ENCODE measurements at places on chromosomes 7 and 10. TPM values are rescaled to one million over a fixed set of nuclear protein-coding genes. Genes with fewer than 3 reads are reported as not detected.

GRCh38 chr10:132507956-132508490 lies 29.6 kb upstream of the INPP5A start:
- DNase-seq = no peak

PNLIPRP1 gene
- not detected for polyA plus RNA-seq

DNA sequence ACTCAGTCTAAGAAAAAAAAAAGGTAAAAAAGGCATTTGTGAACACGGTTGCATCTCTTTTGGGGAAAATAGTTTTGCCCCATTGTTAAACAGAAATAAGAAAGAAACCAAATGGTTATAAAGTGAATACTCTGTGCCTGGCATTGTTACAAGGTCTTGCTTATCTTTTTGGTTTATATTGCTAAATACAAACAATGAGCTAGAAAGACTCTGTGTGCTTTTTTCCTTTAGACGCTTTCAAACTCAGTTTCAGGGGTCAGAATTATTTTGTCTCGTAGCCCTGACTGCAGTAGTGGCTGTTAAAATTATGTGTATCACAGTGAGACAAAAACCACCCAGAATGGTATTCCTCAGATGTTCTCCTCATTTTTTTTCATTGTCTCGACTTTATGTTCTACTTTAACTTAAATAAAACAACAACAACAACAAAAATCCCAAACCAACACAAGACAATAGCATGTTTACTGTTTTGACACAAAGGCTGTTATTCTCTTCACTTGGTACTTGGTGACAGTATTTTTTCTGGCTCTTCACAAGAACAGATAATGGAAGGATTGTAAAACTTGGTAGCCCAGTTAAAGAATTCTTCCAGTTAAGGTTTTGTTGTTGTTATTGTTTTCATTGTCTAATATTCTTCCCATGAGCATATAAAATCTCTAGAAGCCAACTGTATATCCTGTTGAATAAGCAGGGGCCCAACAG lies 190.1 kb downstream of the PLXDC2 start:
- no peak for DNase-seq

IKZF5 gene
- 24.6 TPM for polyA plus RNA-seq

DNA sequence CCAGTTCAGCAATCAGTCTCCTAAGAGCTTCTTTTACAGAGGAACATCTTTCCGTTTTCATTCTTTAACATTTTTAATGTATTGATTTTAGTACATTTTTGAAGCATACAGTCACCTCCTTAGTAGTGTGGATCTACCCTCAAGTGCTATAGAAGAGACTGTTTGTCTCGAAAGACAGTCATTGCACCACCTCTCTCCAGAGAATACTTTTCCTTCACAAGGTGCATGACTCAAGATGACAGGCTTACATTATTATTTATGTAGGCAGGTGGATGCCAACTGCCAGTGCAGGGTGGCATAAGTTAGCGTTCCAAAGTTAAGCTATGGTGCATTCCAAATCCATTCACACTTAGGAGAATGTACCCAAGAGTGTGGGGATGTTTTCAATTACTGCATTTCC lies 71.8 kb downstream of the ZEB1 start:
- no peak for DNase-seq

STEAP1B gene
- polyA plus RNA-seq = not detected

GRCh38 chr10:58797356-58797755 lies 284.7 kb downstream of the BICC1 start:
- DNase-seq = no peak

GRCh38 chr7:73570521-73570920 lies 7.9 kb downstream of the TBL2 start:
- DNase-seq = no peak

- DNase-seq = no peak
Measured at GRCh38 chr7:55463686-55464262, 98.6 kb downstream of the LANCL2 start.

DNA sequence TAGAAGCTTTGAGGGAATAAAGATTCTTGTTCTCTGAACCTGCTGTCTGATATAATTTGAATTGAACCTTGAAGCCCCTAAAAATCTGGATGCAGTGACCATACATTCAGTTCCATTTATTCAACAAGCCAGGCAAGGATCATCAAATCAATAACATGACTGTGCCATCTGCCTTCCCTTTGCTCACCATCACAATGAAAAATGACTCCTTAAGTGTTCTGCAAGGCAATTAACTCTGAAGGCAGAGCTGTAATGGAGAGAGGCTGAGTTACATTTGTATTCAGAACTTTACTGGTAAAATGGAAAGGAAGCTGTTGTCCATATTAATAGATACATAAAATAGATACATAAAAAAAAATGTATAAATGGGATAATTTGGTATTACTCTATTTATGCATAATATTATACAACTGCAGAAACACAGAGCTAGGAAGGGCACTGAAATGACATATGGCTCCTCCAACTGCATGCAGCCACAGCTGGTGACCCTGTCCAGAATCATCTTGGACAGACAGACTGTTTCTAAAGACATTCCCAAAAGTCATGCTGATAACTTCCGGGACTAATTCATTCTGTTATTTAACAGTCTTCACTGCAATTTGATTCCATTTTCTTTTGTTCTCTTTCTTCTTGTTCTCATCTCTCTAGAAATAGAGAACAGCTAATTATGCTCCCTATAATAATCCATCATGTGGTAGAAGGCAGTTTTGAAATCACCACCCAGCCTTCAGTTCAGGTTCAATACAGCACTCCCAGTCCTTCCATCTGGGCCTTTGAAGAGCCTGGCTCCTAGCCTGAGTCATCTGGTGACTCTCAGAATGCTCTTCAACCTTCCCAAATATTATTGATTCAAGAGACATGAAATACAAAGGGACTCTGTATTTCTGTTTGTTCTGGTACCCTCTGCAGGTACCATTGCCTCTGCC lies 412.6 kb downstream of the GFRA1 start:
- no peak for DNase-seq

- DNase-seq = no peak
Measured at GRCh38 chr7:129298268-129298893, 73.6 kb downstream of the AHCYL2 start.

DNA sequence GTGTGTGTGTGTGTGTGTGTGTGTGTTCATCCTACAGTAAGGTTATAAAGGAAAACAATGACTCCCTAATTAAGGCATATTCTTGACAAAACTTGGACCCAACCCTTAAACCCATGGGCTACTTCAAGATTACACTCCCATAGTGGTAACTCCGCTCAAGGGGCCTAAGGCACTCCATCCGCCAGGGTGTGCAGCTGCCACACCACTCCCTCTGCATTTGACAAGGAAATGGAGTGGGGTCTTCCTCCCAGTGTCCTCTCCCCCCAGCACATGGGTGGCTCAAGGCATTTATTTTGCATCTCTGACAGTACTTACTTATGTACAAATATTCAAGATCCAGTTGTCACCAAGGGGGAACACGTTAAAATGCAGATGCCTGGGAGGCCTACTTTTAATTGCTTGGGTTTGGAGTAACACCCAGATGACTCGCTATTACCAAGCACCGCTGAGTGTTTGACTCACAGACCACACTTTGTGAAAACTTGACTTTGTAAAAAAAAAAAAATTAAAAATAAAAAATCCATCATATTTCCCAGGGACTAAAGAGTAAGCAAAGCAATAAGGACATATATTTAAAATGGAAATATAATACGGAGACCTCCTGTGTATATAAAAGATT lies 53.0 kb upstream of the AGR3 start:
- DNase-seq = no peak

DNA sequence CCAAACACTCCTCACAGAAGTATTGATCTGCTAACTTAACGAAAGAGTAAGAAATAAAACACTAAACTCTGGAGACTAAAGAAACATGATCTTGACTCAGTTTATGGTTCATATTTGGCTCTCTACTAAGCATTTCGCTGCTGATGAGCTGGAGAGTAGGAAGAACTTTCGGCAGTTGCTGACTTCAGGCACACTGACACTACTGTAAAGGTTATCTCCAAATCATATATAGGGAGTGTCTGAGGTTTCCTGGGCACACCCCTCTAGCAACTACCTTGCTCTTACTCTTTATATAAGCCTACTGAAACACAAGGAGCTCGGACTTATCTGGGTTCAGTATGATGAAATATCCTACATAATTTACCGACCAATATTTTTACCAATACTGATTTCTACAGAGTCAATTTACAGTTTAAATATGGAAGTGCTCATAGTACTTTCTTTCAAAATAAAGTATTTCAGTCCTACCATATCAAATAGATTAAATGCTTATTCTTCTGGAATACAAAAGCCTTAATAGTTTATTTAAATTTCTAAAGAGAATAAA lies 39.5 kb downstream of the ERCC6 start:
- no peak for DNase-seq

FAM241B gene
- 0.30 TPM for polyA plus RNA-seq

DNA sequence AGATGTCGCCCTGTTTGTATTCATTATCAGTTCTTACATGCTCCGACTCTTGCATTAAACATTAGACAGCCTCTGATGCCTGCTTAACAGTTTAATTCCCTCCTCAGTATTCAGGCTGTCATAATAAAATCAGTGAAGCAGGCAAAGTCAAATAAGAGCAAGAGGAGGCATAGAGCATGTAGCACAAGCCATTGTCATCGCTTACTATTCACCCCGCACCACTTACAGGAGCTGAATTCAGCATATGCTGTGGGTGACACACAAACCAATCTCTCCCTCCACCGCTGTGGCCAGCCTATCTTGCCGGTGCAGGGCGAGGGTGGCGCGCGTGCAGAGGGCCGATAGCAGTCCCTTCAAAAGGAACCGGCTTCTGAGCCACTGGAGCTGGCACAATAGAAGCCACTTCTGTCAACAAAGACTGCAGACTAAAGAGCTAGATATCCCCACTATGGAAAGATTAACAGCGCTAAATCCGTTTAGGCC lies 433.2 kb upstream of the MGMT start:
- no peak for DNase-seq

DNA sequence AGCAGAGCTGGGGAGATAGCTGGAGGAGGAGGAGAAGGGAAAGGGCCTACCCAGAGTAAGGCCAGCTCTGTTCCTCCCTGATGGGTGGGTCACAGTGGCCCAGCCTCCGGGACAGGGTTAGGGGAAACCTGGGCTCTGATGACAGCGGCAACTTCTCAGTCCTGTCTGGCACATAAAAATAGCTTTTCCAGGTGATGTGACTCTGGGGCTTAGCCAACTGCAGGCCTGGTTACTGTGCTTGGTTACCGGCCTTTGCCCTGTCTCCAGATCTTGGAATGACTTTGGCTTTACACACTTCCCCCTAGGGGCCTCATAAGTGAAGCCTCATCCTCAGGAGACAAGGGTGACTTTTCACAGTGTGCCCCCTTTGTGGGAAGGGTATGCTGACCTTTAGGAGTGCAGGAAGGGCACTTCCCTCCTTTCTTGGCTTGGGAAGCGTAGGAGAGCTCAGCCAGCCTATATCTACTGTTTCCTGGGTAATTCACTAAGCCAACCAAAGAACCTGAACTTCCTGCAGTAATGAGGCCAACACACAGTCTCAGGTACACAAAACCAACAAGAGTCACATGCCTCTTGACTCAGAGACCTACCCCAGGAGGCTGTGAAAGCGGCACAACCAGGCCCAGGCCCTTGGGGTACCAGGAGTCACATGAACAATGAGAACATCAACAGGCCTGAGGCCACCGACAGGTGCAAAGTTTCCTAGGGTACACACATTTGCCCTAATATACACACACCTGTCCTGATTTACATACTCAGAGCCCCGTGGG lies 11.7 kb upstream of the HILPDA start:
- no peak for DNase-seq

Measured in GM12878 (cell line).